ENCODE measurements at places on chromosomes 4 and X.

- DNase-seq: no peak
Measured at GRCh38 chr4:76585272-76585671, 150.2 kb downstream of the SHROOM3 start.

DNA sequence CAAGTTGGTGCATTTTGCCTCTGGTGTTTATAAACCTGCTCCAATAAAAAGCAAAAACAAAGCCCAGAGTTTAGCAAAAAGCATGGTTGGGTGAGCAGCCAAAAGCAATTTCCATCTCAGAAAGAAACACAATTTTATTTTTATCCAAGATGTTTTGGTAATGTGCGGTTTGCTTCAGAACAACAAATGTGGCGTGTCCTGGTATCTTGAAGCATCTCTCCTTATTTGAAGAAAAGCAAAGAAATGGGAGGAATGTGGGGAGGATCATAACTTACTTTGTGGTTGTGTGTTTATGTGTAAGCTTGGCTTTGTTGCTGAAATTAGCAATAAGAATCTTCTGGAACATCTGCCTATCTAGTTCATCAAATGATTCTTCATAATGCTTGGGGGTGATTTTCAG is 88.3 kb upstream of the DDX3X start:
- no peak for DNase-seq

DNA sequence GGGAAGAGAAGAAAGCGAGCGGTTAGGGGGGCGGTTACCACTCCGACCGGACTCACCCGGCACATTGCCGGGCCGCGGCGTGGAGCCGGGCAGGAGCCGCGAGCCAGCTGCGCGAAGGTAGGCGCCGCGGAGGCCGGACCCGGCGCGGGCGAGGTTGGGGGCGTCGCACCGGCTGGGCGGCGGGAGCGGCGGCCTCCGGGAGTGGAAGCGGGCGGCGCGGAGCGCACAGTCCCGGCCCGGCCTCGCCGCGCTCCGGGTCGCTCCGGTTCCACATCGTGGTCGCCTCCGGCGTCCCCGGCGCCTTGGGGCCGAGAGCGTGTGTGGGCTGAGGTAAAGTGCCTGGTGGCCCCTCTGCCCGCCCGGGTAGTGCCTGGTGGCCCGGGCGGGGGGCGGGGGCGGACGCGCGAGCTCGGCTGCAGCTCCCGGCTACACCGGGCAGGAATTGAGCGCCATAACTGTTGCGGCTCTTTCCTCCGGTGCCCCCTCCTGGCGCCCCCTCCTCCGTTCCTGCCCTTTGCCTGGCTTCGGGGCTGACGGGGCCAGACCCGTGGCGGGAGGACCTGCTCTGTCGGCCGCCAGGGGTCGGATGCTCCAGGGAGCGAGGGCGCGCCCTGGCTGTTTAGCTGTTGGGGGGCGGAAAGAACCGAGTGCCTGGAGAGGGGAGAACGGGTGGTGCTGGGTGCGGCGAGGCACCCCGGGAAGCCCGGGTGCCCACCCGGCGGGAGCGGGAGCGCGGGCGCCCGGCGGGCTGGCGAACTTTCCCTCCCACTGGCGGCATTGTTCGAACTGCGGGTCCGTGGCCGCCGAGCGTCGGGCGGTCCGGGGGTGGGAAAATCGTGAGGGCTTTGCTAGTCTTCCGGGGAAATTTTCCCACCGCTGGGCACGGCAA is 626 bp downstream of the JADE3 start:
- DNase-seq: peak; percentile 59

GRCh38 chrX:115393271-115393670 is 103.8 kb downstream of the LUZP4 start:
- DNase-seq: no peak

DNA sequence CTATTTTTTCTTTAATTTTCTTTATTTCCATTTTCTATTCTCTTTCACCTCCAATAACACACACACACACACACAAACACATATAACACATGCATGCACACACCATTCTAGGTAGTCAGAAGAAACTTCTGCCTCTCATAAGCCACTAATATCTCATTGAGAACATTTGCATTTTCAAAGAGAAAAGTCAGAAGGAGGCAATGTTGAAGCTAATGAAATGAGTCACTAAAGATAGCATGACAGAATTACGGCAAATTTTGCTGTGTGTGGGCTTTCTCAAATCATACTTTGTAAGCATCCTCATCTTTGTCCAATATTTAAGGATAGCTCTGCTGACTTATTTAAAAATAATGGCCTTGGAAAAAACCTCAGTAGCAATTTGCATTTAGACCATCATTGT is 291.3 kb downstream of the GUCY2F start:
- DNase-seq: no peak

DNA sequence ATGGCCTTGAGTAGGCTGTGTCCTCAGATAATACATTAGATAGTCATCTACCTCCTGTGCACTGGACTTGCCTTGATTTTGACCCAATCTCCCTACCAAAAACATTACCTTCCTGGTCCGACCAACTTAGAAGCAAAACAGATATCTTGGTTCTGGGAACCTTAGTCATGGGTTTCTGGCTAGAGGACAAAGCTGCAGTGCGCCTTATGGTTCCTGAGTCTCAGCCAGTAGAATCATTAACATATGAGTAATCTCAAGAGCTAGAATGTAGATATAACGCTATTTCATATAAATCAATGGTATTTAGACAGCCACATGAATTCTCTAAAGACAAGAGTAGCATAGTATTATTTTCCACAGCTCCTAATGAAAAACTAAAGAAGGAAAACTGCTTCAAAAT is 83.1 kb downstream of the GRIA3 start:
- no peak for DNase-seq

GRCh38 chrX:96474741-96475125 is 209.9 kb upstream of the DIAPH2 start:
- no peak for DNase-seq

- no peak for DNase-seq
Measured at GRCh38 chrX:2717312-2717711, 26.2 kb downstream of the CD99 start.

DNA sequence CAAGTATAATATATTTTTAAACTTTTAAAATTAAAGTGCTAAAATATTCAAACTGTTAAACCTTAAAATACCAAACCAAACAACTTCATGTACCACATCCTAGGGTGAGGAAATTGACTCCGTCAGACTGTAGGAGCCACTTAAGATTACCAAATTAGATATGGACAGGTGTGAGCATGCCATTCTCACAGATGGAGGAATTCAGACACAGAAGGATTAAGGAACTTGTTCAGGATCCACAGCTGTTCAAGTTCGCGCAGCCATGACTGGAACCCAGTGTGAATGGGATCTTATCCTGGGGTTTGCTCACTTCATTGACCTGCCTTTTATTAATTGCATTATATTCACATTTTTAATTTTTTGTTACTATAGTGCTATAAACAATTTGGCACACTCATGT is 224.9 kb upstream of the PCDH7 start:
- DNase-seq: peak; percentile 89
